ENCODE measurements at places on chromosomes 7 and 10.

DNA sequence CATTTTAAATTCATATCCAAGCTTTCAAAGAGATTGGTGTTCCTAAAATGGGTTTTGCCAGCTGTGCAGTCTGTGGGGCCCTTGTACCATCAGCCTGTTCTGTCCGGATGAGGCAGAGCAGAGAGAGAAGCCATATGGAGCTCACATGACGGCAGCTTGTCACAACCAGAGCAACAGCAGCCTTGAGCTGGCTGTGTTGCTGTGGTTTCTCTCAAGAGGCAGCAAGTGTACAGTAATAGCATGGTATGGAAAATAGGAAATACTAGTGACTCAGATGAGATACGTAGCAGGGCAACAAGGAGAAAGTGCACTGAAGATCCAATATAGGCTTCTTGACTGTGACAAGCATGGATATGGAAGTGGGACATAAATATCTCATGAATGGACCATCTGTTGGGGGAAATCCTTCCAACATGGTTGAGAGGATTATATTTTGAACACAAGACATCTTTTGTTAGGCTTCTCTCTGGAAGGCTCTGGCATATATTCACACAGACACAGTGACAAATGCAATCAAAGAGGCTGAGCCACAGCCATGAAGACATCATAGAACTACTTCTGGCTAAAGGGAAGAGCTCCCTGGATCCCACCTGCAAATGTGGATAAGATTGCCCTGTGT is 251.0 kb upstream of the TAC1 start:
- no peak for DNase-seq

DNA sequence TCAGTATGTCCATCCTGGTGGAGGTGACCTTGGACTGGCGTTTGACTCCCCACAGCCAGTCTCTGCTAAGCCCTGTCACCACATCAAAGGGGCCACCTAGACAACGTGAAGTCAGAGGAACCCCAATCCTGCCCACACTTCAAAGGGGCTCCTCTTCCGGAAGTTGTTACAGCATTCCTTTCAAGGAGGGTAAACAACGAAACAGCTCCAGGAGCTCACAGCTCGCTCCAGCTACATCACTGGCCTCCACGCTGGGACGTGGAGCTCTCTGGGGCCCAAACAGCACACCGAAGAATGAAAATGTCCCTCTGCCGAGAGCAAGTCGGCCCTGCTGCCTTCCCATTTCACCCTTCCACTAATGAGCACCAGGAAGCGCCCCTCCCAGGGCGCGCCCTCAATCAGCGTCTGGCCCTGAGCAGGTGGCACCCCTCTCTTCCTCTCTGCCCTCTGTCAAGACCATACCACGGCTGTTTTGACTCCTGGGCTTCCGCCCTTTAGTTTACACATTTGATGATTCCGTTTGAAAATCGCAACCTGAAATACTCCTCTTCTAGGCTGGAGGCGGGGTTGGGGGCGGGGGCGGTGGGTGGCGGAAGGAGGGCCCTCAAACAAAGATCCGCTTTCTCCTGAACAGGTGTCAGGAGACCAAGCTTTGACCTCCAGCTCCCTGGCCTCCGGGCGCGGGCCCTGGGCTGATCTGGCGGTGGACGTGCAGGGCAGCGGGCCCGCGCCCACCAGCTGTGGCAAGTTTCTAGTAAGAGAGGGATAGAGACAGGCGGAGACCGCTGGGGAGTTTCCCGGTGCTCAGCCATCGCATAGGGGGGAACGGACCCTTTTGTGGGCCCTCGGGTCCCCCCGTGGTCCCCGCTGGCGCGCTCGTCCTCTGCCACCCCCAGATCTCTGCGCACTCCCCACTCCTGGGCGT is 53.1 kb upstream of the KDM7A start:
- peak; percentile 33 for DNase-seq

DNA sequence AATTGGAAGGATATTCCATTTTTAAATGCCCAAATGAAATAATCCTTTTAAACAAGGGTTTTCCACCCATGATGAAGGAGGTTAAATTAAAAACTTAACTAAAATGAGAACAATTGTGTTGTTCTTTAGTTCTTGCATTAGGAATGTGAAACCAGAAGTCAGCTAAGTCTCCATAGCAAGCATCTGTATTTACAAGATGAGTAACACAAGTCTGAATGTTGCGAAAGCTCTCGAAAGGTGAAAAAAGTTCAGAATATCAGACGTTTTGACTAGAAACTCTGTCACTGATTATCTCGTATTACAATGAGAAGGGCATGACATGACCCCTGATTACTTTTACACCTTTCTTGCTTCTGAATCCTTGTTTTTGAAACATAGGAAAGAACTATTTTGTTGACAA is 149.6 kb downstream of the BICC1 start:
- DNase-seq, result no peak

- DNase-seq, result no peak
Measured at GRCh38 chr7:130417213-130417612, 23.6 kb downstream of the CEP41 start.

DNA sequence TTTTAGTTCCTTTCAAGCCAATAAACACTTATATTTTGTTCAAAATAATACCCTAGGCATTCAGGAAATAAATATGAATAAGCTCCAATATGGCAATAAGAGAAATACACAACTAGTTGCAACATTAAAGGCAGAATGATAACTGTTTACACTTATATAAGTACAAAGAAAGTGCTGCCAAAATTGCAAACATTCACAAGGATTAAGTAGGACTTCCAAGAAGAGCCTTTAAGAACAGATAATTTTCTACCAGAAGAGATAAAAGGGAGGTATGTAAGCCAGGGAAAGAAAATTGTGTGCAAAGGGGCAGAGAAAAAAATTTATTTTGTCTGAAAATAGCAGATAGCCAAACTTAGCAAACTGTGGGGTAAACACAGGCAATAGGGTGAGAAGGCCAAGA is 83.8 kb downstream of the CTNNA3 start:
- no peak for DNase-seq

DNA sequence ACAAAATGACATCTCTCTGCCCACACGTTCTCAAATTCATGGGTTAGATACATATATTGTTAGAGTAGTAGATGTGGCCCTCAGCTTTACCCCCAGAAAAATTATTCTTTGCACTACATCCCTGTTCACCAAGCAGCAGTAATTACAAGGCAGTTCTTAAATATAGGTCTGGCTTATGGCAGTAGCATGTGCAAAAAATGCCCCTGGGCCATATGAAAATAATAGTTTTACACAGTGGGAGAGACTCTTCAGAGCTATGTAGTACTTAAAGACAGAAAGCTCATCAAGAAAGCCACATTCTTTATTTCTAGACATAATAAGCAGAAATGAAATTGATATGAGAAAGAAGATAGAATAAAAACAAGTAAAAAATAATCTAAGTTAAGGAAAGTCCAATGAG is 196.3 kb upstream of the FOXP2 start:
- no peak for DNase-seq

- no peak for DNase-seq
Measured at GRCh38 chr10:3971713-3972112, 186.7 kb upstream of the KLF6 start.

GRCh38 chr7:148222721-148223120 is 367.8 kb upstream of the C7orf33 start:
- DNase-seq, result no peak

DNA sequence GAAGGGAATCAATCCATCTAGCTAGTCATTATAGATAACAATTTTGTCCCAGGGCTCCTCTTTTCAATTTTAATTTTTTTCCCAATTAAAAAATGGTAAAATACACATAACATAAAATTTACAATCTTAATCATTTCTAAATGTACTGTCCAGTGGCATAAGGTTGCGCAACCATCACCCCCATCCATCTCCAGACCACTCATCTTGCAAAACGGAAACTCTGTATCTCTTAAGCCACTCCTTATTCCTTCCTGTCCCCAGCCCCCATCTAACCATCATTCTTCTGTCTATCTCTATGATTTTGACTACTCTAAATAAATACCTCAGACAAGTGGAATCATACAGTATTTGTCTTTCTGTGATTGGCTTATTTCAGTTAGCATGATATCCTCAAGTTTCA is 46.1 kb upstream of the RAB18 start:
- DNase-seq, result no peak

GRCh38 chr7:140673063-140673773 is 473 bp downstream of the ADCK2 start:
- peak; percentile 30 for DNase-seq

- DNase-seq, result no peak
Measured at GRCh38 chr10:22648547-22648961, 65.8 kb downstream of the PIP4K2A start.

DNA sequence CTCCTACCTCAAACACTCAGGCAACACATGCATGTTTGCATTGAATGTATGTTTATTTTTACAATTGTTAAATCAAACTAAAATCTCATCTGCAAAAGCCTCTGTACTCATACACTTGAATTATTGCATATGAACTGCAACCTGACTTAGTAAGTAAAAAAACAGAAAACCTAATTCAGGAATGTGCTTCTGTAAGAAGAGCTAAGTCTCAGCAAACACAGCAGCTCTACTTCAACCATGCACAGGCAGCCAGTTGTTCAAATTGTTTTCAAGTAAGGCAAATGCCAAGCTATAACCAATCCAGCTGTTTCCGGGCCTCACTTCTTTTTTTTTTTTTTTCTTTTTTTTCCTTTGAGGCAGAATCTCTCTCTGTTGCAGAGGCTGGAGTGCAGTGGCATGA is 93.5 kb upstream of the MALRD1 start:
- no peak for DNase-seq

DNA sequence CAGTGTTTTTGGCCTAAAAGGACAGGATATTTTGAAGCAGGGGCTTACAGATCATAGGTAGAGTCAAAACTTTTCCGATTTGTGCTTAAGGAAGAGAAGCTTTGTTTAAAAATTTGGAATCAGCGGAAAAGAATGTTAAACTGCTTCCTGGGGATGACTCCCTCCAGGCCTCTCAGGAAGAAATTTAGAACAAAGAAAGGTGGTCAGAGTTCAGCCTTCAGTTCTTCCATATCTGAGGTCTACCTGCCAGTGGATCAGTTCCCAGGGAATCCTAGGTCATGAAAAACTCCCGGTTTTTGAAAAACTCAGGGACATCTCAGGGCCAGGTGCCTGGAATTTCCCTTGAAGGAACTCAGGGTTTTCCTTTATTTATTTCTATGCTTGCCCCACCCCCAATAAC is 100.3 kb downstream of the MCU start:
- no peak for DNase-seq

GRCh38 chr10:70561070-70561469 is 41.5 kb downstream of the PRF1 start:
- no peak for DNase-seq

- DNase-seq, result no peak
Measured at GRCh38 chr10:124254490-124254889, 161.1 kb upstream of the CHST15 start.

DNA sequence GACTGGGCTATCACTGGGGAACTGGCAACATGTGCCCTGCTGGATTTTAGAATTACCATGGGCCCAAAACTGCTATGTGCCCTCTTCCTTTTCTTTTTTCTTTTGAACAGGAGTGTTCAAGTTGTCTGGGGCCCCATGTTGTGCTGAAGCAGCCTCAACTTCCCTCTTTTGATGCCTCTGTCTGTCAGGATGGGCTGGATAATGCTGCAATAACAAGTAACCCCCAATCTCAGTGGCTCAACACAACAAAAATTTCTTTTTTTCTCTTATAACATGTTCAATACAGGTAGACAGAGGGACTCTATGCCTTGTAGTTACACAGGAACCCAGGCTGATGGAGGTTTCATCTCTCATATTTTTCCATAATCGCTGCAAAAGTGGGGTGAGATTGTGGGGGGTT is 8.2 kb upstream of the PCBD1 start:
- no peak for DNase-seq

DNA sequence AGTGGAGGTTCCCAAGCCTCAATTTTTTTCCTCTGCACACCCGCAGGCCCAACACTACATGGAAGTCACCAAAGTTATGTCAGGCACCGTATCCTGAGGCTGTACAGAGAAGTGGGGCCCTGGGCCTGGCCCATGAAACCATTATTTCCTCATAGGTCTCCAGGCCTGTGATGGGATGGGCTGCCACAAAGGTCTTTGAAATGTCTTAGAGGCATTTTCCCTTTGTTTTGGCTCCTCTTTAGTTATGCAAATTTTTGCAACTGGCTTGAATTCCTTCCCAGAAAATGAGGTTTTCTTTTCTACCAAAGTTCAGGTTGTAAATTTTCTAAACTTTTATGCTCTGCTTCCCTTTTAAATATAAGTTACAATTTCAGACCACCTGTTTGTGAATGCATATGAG is 365.2 kb downstream of the HGF start:
- no peak for DNase-seq

- DNase-seq, result no peak
Measured at GRCh38 chr10:18664841-18665478, 5.7 kb downstream of the ARL5B start.

- DNase-seq, result no peak
Measured at GRCh38 chr7:49443515-49443914, 329.9 kb upstream of the VWC2 start.

- DNase-seq, result no peak
Measured at GRCh38 chr10:69636626-69637605, 6.9 kb downstream of the FAM241B start.

- DNase-seq, result no peak
Measured at GRCh38 chr10:102738692-102739121, 5.0 kb upstream of the WBP1L start.

DNA sequence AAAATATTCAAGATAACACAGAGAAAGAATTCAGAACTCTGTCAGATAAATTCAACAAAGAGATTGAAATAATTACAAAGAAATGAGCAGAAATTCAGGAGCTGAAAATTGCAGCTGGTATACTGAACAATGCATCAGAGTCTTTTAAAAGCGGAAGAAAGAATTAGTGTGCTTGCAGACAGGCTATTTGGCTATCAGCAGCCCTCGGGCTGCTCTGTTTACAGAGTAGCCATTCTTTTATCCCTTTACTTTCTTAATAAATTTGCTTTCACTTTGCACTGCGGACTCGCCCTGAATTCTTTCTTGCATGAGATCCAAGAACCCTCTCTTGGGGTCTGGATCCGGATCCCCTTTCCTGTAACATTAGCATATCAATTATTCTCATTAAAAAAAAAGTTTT is 1040.0 kb downstream of the SORCS3 start:
- no peak for DNase-seq

DNA sequence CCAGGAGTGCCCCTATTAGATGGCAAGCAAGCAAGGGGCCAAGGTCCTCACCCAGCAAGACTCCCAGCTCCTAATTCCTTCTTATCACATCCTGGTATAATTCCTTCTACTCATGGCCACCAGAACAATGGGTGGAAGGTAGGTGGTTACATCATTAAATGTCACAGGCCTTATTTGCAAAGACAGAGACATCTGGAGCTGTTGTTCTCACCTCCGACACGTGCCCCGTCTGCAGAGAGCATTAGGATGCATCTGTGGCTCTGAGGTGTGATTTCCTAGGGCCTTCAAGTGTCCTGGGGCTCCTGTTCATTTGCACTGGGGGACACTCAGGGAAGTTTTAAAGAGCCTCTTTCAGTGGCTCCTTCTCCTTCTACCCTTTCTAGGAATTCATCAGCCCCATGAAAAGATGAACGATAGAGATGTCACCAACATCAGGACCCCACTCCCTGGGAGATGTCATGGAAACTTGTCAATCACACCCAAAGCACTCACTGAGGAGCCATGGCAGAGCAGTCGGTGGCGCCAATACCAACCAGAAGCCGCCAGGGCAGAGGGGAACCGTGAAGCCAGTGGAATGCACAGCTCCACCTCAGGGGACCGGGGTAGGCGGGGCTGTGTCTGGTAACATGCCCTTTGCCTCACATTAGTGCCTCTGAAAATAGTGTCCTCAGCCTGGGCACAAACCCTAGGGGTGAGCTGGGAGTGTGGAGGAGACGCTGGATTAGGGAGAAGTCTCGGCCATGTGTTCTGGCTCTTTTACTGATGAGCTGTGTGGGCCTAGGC is 2.9 kb upstream of the ATP6V0E2 start:
- no peak for DNase-seq
